ENCODE measurements at places on chromosomes 6 and 20.
A peak's percentile ranks its signal among the peaks of the same experiment; 100 is the strongest.

GRCh38 chr20:16505894-16506293 is 67.4 kb downstream of the KIF16B start:
- DNase-seq, result no peak

- DNase-seq, result peak; percentile 38
These were observed 16.7 kb upstream of the ENTPD6 start for GRCh38 chr20:25178563-25179438.

DNA sequence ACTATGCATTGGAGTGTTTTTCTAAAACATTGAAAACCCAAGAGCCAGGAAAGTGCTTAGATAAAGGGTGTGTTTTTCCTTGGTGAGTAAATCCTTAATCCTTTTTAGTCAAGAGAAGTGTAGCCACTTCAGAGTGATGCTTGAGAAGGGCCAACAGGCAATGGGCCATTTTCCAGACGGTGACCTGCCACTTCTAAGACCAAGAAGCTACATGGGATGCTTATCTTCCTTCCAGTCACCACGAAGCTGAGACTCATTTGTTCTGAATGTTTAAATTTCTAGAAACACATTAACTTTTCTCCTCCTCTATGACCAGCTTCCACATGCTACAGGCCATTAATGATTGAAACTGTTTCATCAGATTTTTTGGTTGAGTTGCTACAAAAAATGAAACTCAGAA is 34.4 kb upstream of the NHSL1 start:
- no peak for DNase-seq

GRCh38 chr20:17666481-17666880 is 15.6 kb downstream of the RRBP1 start:
- no peak for DNase-seq

- no peak for DNase-seq
These were observed 645.8 kb upstream of the ARID1B start for GRCh38 chr6:156131221-156131903.

DNA sequence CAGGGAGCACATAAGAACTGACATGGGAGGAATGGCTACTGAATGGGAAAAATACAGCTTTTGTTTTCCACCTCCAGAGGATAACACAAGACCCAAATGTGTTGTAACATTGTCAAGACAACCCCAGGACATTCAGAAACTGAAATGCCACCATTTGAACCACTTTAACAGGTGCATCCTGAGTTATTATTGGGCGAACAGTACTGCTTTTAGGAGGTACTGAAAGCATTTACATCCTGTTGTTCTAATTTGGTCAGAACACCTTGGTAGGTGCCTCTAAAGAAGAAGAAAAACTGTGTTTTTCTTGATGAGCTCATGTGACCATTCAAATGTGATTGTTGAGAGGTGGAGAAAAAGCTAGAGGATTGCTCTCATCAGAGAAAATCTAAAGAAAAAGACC is 6.4 kb upstream of the TXNDC5 start:
- DNase-seq, result no peak

DNA sequence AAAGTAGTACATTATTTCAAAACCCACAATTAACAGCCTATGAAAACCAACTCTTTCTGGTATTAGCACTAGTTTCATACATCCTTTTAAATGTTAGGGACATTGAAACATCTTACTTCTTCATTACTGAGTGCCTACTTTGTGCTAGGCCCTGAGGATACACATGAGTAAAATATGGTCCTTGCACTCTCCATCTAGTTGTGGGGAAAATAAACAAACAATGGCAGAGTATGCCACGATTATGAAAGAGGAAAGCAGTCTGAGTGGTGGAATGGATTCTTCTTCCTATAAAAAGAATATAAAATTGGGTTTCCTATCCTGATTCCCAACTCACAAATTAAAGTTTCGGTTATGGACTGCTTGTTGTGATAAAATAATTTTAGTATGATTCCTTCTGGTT is 84.9 kb downstream of the ATXN1 start:
- no peak for DNase-seq

DNA sequence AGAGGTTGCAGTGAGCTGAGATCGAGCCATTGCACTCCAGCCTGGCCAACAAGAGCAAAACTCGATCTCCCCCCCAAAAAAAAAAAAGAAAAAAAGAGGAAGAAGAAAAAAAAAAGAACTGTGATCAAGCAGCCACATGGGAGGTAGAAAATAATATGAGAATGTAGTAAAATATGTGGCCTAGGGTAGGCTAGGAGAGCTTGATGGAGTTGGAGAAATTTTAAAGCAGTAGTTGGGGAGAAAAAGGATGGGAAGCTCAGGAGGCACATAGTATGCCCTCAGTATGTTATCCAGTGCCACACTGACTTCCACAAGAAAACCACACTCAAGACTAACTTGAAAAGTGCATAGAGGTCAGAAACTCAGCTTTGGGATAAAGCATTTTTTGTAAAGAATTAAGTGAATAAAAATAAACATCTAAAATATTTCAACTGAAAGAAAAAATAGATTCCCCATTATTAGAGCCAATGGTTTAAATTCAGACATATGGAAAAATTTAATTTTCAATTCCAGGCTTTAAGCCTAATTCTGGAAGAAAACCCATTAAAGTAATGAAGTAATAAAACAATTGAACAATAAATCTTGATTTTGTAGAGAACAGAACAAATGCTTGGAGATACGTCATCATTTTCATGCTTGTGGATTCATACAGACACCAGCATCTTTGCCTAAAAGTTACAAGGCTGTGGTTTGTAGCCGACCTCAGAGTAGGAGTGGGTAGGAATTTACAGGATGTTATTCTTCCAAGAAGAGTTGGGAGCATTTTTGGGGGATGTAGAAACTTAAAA is 34.7 kb downstream of the PLEKHG1 start:
- no peak for DNase-seq

DNA sequence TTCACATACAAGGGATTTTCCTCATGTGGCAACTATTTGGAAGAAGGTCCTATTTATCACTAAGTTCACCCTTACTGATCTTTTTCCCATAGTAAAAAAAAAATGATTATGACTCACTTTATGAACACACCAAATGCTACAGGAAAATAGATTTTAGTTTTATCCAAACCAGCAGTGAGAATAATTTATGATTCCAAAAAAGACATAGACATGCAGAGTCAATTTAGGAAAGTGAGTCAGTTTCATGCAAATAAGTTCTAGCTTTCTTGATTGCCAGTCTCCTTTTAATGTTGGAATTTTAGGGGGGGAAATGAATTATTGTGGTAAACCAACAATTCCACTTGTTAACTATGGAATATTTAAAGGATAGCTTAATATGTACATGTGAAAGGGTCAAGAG is 64.0 kb upstream of the RNF146 start:
- no peak for DNase-seq

DNA sequence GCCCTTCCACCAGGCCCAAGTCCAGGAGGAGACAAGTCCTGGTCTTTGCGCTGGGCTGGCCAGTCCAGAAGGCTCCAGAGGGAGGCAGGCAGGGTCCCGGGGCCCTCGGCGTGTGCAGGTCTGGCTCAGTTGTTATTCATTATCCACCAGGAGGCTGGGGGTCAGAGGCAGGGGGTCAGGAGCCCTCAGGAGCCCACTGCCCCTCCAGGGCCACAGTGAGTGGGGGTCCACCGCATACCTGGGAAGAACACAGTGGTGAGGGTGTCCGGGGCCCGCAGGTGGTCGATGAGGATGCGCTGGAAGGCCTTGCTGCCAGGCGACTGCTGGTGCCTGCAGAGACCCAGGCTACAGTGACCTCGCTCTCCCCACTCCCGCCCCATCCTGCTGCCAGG is 4.4 kb upstream of the C20orf144 start:
- no peak for DNase-seq

DNA sequence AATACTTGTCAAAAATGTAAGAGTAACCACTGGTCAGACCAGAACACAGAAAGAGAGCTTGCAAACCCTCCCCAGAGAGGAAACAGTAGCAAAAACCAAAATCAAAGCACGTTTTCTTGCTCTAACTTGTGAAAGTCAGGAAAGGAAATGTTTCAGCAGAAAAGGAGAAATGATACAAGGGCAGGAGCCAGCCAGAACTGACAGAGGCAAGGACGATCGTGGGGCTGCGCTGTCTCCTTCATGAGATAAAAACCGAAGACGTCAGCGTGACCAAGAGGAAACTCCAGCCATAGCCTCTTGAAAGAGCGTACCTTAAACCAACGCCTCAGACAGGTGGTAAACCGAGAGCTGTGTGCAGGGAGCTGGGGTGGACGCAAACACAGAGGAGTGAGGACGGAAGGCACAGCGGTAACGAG is 27.5 kb downstream of the LAMA5 start:
- DNase-seq, result no peak

DNA sequence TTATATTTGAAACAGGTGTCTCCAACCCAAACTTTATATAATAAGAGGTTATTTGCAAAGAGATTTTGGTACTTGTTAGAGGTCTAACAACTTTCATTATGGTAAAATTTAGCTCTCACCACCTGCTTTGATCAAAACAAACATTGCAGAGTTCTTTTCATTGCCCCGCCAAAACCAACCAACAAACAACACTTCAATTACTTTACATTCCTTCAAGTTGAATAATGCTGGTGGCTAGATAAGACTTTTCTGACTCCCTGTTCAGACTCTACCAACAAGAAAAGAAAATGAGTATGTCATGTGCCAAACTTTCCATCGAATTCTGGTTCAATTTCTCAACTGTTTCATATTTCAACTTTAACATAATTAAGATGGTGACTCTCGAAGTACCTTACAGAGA is 311.1 kb downstream of the ADGRG6 start:
- DNase-seq, result no peak

GRCh38 chr6:21914121-21914973 is 320.8 kb downstream of the SOX4 start:
- DNase-seq, result no peak

GRCh38 chr6:143549949-143550268 is 38.4 kb upstream of the FUCA2 start:
- DNase-seq, result no peak

DNA sequence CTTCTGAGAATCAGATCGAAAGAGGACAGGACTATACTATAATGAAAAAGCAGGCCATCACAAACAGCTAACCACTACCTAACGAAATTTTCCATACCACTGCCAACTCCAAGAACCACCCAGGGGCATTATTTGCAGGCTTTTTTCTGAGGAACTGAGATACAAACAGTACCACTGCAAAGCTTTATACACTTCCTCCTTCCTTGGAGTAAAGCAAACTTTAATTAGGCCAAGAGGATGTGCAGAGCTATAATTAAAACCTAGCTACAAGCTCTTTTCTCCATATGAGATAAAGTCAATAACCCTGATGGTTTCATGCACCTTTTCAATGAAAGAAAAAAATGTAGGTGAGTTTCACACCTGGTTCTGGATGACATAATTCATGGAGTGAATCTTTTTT is 68.5 kb downstream of the ELOVL5 start:
- no peak for DNase-seq

- no peak for DNase-seq
These were observed 12.1 kb downstream of the NRSN2 start for GRCh38 chr20:358891-359555.

DNA sequence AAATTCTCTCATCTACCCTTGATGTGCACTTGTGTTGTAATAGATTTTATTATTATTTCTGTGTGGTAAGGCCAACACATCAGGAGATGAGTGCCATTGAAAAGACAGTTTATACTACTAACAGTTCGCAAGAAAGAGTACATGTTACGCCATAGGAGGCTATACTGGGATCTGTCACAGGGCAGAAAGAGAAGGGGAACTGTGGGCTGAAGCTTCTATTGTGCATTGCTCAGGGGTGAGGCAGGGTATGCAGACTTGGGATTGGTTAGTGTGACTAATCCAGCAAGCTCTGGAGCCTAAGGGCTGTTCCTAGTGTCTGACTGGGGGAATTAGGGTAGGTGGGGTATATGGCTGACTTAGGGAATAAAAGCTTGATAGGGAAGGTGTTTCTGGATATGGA is 50.9 kb downstream of the GPR63 start:
- DNase-seq, result no peak

- no peak for DNase-seq
These were observed 304.9 kb upstream of the RNF24 start for GRCh38 chr20:4320291-4320690.

DNA sequence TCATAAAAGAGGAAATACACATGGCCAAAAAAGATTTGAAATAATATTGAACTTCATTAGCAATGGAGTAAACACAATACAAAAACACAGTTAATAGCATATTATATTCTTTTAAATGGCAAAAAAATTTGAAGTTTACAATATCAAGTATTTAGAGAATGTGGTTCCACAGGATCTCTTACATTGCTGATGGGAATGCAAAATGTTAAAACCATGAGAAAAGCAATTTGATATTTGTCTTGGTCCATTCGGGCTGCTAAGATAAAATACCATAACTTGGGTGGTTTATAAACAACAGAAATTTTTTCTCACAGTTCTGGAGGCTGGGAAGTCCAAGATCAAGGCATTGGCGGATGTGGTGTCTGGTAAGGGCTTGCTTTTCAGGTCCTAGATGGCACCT is 154.0 kb upstream of the PLN start:
- DNase-seq, result no peak

DNA sequence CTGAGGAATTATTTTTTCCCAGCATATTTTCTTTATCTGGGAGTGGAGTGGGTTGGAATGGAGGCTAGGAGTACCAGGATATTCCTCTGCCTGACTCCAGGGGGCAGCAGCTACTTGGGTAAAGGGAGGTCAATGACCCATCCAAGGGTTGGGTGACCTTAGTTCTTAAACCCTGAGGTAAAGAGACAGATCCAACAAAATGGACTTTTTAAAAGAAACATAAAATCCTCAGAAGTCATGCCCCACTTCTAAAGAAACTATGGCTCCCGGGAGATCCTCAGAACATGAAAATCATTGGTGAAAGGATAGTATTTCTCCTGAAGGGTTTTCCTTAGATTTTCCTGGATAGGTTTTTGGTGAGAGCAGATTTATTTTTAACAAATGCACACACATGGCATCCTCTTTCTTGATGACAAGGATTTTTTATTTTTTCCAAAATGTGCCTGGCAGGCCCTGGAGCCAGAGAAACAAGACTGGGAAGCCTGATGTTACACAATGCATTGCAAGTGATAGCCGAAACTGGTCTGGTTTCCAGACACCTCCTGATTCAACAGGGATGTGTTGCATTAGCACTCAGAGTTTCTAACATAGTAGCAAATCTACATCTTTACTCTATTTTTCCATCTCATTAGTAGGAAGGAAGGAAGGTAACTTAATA is 240.9 kb upstream of the BTBD3 start:
- DNase-seq, result peak; percentile 15

GRCh38 chr20:21982559-21982958 is 277.1 kb downstream of the PAX1 start:
- DNase-seq, result no peak

- DNase-seq, result no peak
These were observed 53.1 kb upstream of the SMOC2 start for GRCh38 chr6:168387911-168388310.

DNA sequence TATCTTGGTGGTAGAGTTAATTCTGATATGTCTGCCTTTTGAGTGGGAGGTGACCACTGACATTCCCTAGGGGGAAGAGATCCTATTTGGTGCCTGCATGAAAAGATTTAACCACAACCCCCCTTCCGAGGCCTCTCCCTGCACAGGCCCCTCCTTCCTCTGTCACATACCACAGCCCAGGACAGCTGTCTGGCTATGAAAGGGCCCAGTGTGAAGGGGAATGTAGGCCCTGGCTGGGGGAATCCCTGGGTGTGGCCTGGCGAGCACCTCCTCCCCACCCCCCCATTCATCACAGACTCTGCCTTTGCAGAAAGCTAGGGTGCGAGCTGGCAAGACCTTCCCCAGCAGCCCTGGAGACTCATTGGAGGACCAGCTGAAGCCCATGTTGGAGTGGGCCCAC is 27.4 kb upstream of the MAPRE1 start:
- DNase-seq, result no peak

All from AG04450 (cell line).